Left lung (tissue), 14 donors: ENCODE measurements at places on chromosomes 4 and X. TPM values are rescaled to one million over a fixed set of nuclear protein-coding genes. Genes with fewer than 3 reads are reported as not detected.

DNA sequence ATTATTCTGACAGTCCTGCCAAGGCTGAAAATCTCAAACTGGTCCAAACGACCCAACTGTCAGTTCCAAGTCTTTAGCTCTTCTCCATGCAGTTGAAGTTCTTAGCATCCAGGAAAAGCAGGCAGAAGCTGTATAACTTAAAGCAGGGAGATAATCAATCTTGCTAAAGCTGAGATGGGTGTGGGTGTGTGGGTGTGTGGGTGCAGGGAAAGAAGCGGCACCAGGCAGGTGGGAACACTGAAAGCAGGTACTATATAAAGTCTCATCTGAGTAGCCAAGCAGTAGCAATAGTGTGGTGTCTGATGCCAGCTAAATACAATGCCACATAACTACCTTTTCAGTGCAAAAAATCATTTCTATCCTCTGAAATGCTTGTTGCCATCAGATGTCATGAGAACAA lies 69.7 kb upstream of the EGFL6 start:
- H3K4me3 ChIP-seq, result no peak overlapping the region
- no peak for DNase-seq

- peaks cover 7% of the 10 kb centered on the region for H3K27me3 ChIP-seq
- no peak overlapping the region for H3K4me3 ChIP-seq
- H3K27ac ChIP-seq, result no peak overlapping the region
These were observed 81.1 kb downstream of the SUPT20HL2 start for GRCh38 chrX:24232796-24233195.

DNA sequence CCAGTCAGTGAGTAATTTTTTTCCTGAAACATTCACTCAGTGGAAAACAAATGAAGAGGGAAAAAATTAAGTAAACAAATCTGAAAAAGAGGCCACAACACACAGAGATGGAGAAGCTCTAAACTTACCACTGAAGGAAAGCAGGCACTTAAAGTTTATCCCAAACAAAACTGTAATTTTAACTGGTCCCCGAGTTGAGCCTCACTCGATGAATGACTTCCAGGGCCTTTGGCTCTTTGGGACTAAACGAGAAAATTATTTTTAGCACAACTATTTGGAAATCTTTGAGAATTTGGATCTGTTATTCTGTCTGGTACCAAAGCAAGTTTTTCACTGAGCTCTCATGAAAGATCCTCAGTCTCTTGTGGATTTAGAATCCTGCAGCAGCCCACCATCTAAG lies at the start of gene C1QTNF7:
Gene C1QTNF7 (plus strand): TSS at position 333 of the 400 bp plus-strand sequence. CDS start 7,711 bp downstream, outside the sequence.
- H3K36me3 ChIP-seq, result no peaks in the 10 kb centered on the region
- no peak within 1 kb of the TSS for H3K4me3 ChIP-seq
- H3K27ac ChIP-seq, result peak within 1 kb of the TSS; percentile 65
- H3K27me3 ChIP-seq, result no peaks in the 10 kb centered on the region
- peak; percentile 31 for DNase-seq
- peaks cover 6% of the 10 kb centered on the region for H3K4me1 ChIP-seq

DNA sequence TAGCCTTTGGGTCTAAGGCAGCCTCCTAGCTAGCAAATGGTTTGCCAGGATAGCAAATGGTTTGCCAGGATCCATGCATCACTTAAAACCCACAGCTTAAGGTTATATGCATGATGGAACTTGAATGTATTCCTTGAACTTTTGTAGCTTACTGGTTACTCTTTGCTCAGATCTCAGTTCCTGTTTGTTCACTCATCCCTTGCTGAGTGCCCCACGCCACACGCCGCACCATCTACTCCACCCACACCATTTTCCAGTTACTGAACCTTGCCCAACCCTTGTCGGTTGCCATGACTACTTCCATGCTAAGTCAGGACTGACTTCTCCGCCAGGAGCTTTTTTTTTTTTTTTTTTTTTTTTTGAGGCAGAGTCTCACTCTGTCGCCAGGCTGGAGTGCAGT lies 29.5 kb upstream of the XIAP start:
- no peaks in the 10 kb centered on the region for H3K27me3 ChIP-seq
- no peak overlapping the region for H3K27ac ChIP-seq
- H3K4me3 ChIP-seq, result no peak overlapping the region
- peak; percentile 56 for DNase-seq

GRCh38 chr4:104976262-104976661 lies 170.4 kb upstream of the TET2 start:
- no peak for DNase-seq
- H3K27ac ChIP-seq, result no peak overlapping the region
- no peaks in the 10 kb centered on the region for H3K4me1 ChIP-seq
- no peaks in the 10 kb centered on the region for H3K27me3 ChIP-seq

Gene EXOC1L
- total RNA-seq, result not detected
